Fibroblast of mammary gland (primary cell): ENCODE measurements at places on chromosomes 6 and 20.
A peak's percentile ranks its signal among the peaks of the same experiment; 100 is the strongest.

DNA sequence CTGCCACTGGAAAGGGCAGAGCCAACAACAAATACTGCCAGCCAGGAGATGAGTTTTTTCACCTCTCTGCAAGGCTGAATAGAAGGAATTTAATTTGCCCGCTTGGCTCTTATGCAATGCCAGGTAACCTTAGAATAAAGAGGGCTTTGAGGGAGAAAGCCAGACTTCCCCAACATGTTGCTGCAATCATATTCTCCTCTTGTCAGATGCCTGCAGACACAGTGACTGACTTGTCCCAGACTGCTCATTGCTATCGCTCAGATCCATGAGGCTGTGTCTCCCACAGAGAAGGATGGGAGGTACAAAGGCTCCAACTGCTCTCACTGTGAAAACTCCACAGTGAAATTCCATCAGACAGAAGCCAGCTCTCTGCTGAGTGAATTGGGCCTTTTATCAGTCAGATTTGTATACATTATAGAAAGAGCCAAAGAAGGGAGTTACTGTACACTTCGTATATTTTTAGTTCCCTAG, 517.0 kb upstream of the ID4 start:
- no peak for DNase-seq

GRCh38 chr6:95093154-95093553, 484.2 kb upstream of the MANEA start:
- no peak for DNase-seq

- DNase-seq: no peak
Measured at GRCh38 chr6:51778666-51779065, 308.7 kb downstream of the PKHD1 start.

DNA sequence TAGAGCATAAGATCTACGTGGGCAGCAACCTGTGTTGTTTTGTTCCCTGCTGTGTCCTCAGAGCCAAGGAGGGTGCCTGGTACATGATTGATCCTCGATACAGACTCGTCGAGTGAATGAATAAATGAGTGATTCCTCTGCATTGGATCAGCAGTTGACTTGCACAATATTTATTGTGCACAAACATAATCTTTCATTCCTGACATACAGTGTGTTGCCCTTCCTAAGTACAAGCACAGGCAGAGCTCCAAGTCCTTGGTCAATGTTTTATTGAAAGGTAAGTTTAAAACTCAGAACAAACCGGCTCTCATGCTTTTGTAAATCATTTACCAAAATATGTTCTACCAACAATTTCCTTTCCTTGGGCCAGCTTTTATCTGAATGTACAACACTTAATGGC, 57.4 kb downstream of the STMND1 start:
- no peak for DNase-seq

GRCh38 chr6:38393986-38394385, 245.7 kb downstream of the BTBD9 start:
- DNase-seq: no peak

DNA sequence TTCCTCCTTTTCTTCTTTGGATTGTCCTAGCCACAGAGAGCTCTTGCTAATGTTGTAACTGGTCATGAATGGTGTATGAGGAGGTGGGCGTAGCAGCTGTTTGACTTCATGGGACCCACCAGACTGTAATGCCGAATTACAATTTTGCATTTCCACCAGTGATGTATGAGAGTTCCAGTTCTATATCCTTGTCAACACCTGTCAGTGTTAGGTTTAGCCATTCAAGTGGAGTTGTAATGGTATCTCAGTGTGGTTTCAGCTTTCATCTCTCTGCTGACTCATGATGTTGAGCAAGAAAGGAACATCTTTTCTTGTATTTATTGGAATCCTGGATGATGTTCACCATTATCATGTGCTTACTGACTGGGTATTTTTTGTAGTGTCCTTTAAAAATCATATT, 5.1 kb downstream of the IGF2R start:
- DNase-seq: peak; percentile 91
